ENCODE measurements at places on chromosomes 5 and 9.

DNA sequence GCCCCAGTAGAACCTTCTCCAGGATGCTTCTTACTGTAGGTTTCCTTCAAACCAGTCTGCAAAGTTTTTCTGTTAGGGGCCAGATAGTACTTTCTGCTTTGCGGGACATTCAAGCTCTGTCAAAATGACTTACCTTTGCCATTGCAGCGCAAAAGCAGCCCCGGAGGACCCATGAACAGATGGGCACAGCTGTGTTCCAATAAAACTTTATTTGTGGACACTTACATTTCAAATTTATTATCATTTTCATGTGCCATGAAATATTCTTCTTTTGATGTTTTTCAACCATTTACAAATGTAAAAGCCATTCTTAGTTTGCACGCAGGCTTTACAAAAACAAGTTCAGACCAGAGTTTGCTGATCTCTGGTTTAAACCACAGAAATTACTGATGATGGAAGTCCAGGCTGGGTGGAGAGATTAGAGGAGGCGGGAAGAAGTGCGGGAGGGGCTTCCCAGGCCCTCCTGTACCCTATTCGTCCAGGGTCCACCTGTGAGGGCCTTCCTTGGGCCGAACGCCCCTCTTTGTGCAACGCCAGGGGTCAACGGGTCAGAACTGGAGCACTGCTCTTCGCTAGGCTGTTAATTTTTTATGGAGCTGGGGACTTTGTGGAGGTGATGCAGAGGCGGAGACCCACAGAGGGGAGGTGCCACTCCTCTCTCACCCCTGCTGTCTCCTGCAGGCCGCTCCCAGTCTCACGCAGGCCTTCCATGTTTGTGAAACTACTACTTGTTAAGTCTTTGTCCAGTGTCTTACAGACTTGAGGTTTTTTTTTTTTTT, 7.6 kb upstream of the ASS1 start:
- DNase-seq, result no peak

GRCh38 chr5:176180339-176180738, 57.9 kb upstream of the SIMC1 start:
- no peak for DNase-seq

GRCh38 chr9:127123064-127123890, 842 bp upstream of the ANGPTL2 start:
- no peak for DNase-seq

DNA sequence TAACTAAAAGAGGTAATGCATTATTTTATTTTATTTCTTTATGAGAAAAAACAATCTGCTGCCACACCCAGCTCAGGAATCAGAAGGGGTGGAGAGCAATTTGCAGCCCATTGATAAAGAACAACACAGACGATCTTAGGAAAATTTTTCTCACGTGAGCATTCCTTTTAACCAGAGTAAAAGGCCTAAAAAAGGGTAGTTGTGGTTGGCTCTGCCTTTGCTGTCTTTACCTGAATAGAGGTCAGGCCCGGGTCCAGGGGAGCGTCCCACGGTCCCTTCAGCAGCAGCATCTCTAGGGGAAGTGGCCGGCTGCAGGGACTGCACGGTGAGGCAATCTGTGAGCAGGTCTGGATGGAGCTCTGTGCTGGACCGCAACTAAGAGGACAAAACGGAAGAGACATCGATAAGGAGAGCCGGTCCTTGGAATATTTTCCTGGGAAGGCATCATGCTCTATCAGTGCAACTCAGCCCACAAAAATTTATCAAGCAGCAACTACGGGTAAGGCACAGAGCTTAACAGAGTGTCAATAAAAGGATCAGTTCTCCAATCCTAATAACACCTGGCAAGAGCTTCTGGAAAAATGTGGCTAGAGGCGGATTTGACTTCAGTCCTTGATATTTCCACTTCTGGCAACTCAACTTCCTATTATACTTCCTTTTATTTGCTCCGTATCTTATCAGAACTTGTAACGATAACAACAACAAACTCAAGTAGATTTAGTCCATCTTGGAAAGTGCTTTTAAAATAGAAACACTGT, 372.8 kb upstream of the RFX3 start:
- no peak for DNase-seq

DNA sequence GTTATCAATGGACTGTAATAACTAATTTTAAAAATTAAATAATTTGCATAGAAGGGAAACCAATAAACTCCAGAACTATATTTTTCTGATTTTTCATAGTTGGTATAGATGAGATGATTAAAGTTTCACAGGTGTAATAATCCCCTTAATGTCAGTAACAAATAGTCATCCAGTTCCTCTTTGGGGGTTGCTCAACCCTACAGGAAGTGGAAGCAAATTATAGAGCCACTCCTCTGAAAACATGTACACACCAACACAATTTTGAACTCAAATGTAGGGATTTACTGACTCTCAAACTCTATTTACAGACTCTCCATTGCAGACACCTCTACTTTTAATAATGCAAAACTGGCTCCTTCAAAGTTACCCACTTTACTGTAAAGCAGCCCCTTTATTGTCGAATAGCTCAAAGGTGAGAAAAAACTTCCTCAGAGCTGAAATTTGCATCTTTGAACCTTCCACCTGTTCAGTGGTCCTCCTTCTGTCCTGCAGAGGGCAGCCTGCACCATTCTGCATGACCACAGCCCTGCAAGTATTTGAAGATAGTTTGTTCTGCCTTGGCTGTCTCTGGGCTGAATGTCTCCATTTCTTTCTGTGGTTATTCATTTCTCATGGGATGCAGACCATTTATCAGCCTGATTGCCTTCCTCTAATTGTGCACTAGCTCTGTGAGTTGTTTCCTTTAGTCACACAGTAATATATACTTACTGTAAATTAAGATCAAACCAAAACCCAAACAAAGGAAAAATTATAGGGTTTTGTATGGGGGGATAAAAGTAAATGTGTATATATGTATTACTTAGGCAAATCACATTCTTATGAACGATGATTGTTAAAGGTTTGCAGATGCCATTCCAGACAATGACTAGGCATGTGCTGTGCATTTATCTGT, 383.2 kb upstream of the SGCD start:
- DNase-seq, result peak; percentile 22

DNA sequence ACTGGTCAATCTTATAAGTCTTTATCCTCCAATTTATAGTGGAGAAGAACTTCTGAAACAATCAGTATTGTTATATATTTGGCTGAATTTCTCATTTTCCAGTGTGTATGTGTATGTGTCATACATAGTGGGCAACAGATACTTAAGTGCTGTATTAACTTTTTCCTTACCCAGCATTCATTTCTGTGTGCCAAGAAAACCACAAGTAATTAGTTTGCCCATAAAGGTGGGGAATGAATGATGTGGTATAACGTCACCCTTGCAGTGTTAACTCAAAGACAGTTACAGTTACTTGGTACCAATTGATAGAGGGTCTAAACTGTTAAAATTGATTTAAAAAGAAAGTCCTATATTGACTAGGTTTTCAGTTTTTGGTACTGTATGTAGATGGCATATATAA, 2.0 kb downstream of the OGN start:
- no peak for DNase-seq

- no peak for DNase-seq
These were observed 1077.7 kb upstream of the SEMA6A start for GRCh38 chr5:117652036-117652957.

- DNase-seq, result no peak
These were observed 1262.0 kb upstream of the DMAC1 start for GRCh38 chr9:9061627-9062026.

DNA sequence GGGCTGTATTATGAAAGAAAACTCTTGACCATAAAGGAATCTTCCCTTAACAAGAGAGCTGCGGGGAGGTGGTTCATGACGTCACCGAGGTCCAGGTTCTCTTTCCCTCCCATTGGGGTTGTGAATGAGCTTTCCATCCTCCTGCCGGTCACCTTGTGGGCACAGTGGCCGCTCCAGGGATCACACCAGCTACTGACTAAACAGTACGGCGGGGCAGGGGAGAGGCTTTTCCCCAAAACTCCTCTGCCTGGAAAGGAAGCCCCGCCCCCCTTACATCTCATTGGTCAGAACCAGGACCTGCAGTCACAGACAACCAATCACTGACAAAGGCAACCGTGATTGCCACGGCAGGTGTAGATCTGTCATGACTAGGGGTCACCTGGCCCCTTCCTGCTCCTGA, 35.6 kb downstream of the ROR2 start:
- no peak for DNase-seq

- no peak for DNase-seq
These were observed 572.6 kb upstream of the CLINT1 start for GRCh38 chr5:158431369-158432029.

- DNase-seq, result no peak
These were observed 34.1 kb downstream of the ZNF622 start for GRCh38 chr5:16431490-16431889.

GRCh38 chr9:126494264-126494663, 119.5 kb upstream of the LMX1B start:
- no peak for DNase-seq

GRCh38 chr9:20505574-20505973, 116.7 kb downstream of the MLLT3 start:
- DNase-seq, result no peak

DNA sequence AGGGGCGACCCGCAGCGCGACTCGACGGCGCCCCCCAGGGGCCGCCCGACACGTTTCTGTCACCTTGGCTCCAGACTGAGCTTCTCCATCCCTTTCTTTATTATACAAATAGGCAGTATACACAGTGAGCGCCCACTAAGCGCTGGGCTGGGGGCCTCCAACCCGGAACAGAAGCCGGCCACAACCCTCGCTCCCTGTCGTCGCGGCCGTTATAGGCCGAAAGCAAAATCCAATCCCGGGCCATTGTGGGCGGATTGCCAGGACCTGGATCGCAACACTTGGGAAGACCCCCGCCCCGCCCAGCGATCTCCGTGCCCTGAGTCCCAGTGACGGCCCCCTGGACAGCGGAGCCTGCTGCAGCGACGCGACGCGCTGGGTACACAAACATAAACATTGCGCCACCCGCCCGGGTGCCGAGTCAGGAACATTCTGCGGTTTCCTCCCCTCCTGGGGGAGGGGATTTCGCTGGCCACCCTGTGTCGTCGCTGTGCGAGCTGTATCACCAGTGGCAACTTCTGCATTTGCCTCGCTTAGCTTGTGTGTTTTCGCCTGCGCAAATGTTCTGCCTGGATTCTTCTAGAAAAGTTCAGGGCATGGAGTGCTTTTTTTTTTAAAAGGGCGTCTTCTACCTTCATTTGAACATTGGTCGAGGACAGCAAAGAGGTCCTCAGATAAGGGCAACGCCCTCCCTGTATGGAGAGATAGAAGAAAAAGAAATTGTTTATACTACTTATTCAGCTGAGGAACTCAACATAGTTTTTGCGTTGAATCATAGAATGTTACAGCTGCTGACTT, 1.3 kb upstream of the DUSP1 start:
- DNase-seq, result peak; percentile 67

- no peak for DNase-seq
These were observed 132.2 kb downstream of the FBXO4 start for GRCh38 chr5:42057254-42057690.

GRCh38 chr5:112614986-112615385, 122.7 kb upstream of the APC start:
- no peak for DNase-seq

GRCh38 chr9:3906437-3907213, 380.8 kb upstream of the RFX3 start:
- DNase-seq, result no peak

GRCh38 chr5:32869216-32869615, 158.1 kb downstream of the NPR3 start:
- no peak for DNase-seq

GRCh38 chr9:87181670-87182069, 234.4 kb upstream of the GAS1 start:
- DNase-seq, result no peak

- no peak for DNase-seq
These were observed 100.1 kb upstream of the TNFAIP8 start for GRCh38 chr5:119255571-119256356.

GRCh38 chr9:109022873-109023272, 9.6 kb upstream of the CTNNAL1 start:
- DNase-seq, result no peak

GRCh38 chr9:69218166-69218565, 44.1 kb downstream of the TJP2 start:
- no peak for DNase-seq

- no peak for DNase-seq
These were observed 43.9 kb upstream of the SEMA4D start for GRCh38 chr9:89541798-89542197.

DNA sequence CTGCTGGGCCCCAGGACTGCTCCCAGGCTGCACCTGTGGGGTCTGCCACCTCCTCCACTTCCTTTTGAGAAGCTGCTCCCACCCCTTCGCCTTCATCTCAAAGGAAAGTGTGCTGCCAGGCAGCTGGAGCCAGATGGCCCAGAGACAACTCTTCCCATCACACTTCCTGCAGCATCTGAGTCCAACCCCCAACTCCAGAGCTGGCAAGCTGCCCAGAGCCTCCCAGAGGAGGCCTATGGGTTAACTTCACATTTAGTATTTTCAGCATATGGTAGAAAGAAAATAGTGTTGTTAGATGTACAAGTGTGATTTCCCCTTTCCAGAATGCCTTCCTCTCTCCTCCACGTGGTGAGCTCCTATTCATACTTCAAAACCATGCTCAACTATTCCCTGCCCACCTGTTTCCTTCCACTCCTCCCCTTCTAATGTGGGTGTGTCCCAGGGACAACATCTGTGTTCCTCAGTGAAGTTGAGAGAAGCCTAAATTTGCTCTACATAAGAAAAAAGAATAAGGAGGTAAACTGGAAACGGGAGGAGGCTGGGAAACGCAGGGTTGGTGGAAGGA, 38.6 kb upstream of the KCNMB1 start:
- no peak for DNase-seq

DNA sequence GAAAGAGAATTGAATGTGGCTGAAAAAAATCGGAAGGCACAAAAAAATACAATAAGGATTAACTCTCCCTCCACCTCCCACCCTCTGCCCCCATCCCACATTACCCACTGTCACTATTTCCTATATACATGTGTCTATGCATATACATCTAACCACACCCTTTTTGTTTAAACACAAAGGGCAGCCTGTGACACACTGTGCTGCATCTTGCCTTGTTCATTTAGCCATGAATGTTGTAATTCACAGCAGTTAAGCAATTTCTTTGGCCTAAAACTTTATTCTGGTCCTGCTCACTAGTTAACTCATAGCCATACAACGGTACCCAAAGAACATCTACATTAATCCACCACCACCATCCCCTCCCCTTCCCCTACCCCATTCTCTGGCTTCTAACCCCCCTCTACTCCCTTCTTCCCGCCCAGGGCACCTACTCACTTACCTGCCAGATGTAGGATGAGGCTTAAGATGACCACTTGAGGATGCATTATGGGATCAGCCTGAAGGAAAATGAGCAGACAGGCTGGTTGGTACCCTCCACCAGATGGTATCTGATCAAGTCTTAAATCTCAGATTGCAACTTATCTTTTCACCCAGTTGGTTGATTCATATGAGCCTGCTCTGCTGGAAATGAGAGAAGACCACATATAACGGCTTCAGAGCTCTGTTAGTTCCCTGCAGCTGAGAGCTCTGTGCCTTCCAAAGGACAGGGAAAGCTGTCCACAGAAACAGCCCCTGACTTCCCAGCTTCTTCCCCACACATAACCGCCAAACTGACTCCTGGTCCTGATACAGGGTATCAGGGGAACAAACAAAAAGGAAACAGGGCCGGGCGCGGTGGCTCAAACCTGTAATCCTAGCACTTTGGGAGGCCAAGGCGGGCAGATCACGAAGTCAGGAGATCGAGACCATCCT, 1.2 kb downstream of the HAVCR1 start:
- DNase-seq, result no peak

- DNase-seq, result no peak
These were observed 76.3 kb upstream of the PCA3 start for GRCh38 chr9:76687861-76688391.

Measured in hippocampal formation (tissue), 2 donors.